ENCODE measurements at places on chromosomes 5 and 9.

GRCh38 chr9:69121155-69122081, 52.7 kb upstream of the TJP2 start:
- DNase-seq = peak; percentile 54

DNA sequence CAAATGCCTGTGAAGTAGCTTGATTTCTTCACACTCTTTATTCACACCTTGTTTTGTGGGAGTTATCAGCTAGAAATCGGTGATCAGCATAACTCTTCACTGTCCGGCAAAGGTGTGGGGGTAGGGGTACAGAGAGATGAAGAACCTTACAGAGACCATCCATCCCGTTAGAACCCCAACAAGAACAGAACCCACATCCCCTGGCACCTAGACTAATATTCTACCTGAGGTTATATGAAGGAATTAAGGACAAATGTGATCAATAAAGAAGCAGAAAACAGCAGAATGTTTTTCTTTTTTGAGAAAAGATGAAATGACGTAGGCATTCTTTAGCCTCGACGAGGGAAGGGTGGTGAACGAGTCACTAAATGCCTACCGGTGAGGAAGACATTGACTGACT, 44.7 kb downstream of the FANCC start:
- DNase-seq = no peak

DNA sequence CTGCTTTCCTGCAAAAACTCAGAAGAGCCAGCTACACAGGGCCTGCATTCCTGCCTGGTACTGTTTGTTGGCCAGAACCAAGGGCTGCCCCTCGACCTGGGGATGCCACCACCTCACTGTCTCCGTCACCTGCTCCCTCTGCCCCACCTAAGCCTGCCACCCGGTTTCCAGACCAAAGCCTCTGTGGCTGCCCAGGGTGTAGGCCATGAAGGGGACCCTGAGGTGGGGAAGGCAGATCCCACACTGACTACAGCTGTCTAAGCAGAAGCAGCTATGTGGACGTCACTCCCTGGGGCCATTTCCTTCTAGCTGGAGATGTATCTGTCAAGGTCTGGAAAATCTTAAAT, 35.8 kb downstream of the RASGEF1C start:
- no peak for DNase-seq

DNA sequence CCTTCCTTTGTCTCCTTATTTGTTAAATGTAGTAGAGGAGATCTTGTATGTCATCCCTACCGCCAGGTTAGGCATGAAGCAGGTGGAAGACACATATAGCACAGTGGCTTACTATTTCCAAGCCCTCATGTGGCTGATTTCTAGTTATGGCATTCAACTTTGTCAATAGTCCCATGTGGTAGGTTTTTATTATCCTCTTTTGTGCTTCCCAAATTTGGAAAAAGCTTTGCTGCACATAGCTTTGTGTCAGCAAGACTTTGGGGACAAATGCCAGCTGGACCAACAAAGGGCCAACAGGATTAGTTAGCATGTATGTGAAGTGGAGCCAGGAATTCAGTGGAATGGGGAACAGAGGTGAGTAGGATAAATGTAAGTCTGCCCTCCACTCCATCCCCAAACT, 276.3 kb downstream of the PSAT1 start:
- no peak for DNase-seq

DNA sequence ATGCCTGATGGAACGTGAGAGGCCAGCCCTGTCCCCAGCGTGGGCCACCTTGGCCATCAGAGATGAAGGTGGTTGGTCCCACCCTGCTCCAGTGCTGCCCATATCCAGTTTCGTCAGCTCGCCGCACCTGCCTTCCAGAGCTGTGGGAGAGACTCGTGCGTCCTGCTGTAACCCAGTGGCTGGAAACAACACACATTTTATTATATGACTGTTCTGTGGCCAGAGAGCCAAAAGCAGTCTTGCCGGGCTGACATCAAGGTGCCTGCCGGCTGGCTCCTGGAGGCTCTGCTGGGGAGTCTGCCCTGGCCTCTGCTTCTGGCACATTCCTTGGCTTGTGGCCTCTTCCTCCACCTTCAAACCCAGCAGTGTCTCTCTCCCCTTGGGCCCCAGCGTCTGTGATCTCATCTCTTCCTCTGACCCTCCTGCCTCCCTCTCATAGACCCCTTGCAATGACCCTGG, 94.7 kb downstream of the RXRA start:
- DNase-seq = no peak

DNA sequence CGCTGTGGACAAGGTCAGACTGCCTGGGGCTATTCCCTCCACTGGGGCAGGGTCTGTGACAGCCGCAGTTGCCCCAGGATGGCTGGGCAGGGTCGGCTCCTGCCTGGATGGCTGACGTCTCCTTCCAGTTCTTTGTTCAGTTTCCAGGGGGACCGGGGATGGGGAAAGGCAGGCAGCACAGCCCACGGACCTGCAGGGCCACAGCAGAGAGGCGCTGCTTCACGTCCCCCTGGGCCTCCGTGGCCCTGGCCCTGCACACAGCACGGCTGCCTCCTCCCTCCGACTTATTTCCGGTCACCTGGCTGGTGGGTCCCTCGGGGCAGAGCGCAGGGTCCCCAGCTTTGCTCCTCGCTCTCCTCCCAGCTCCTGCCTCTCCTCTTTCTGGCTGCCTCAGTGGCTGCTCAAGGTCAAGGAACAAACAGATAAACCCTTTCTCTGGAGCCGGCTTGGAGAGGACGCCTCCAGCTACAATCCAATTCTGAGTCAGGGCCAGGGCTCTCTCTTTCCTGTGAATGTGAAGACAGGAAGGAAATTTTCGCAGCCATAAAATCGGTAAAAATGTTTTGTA, 169.7 kb downstream of the C9orf50 start:
- DNase-seq = no peak

GRCh38 chr9:2583308-2584013, 38.1 kb upstream of the VLDLR start:
- no peak for DNase-seq

DNA sequence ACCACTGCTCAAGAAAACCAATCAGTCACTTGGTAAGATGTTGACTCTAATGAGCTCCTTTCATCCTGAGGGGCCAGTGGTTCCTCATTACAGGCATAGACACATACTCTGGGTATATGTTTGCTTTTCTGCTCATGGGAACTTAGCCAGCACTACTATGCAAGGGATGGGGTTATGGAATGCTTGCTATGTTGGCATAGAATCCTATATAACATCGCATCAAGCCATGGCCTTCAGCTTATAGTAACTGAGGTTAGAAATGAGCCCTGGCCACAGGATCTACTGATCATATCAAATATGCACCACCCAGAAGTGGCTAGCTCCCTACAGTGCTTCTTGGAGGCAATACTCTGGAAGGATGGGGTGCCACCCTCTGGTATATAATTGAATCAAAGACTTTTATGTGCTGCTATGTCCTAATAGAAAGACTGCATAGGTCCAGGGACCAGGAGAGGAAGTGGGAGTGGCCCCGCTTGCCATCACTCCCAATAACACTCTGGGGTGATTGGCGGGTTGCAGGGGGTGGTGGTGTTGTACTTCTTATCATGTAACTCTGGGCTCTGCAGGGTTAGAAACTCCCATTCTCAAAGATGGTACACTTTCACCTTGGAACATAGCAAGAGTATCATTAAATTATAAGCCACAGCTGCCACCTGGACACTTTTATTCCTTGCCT, 70.3 kb downstream of the ZNF366 start:
- DNase-seq = no peak

DNA sequence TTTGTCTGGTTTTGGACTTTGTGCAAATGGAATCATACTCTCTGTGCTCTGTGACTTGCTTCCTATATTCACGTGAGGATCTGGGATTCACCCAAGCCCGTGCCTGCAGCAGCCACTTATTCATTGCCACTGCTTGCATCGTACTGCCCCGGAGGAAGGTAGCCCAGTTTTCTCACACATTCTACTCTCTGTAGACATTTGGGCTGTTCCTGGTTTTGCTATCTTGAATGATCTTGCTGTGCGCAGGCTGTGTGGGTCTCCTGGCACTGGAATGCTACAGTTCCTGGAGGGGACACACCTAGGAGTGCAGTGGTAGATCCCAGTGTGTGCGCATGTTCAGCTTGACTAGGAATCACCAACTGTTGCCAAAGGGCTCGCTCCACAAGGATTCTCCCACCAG, 99.2 kb upstream of the BOD1 start:
- DNase-seq = no peak

DNA sequence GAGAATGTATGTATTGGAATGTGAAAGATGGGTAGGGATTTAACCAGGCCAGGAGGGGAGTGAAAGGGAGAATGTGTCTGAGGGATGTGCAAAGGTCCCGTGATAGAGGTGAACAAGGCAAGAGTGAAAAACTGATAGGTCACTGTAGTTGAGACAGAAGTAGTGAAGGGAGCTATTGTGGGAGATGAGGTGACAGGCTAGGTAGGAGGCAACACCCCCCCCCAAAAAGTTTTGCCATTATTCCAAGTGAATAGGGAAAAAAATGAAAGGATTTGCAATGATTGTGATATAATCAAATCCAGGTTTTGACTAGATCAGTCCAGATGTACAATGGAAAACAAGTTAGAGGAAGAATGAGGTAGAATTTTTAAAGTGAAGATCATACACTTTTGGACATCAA, 136.6 kb upstream of the GPR151 start:
- no peak for DNase-seq

DNA sequence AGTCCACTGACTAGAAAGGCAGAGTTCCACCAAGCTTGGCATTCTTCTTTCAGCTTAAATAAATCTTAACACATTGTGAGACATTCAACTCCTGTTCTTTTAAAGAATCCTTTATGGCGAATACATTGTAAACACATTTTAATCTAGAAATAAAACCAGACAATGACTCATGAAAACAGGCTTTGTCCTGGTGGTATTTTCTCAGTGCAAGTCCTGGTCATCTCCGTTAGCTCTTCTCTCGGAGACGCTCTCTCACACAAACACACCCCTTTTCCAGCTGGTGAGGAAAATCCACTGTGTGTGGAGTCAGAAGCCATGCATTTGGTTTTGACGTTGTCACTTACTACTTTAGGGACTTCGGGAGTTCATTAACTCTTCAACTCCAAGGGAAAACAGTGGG, 140.4 kb downstream of the AUH start:
- DNase-seq = no peak

- DNase-seq = no peak
These were observed 442.9 kb downstream of the RAB3C start for GRCh38 chr5:59025734-59026133.

DNA sequence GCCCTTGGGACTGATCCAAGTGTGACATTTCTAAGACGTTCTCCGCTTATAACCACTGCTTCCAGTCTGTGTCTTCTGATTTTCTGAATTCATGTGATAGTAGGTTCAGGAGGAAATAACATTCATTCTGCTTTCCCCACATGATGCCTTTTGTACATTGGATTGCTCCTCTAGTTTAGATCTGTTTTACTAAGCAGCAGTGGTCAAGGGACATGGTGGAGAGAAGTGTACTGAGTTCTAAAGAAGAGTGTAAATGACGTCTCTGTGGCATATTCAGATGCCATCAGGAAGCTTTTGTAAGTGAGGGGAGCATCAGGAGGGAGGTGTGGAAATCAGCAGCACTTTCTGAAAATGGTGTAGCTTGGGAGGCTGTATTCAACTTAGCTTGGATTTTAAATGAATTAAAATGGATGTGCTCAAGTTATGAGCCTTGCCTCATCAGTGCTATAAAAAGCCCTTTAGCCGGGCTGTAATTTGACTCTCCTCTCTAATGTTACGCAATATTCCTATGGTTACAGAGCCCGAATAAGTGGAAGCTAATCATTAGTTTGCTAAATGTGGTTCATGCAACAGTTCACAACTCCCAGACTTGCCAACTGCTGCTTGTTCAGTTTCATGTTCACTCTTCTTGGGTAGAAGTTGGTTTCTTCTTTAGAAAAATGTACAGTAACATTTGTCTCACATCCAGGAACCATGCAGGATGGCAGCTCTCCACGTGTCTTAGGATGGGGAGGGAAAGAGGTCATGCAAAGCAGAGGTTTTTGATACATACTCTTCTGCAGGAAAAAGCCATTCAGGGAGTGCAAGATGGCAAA, 281.3 kb downstream of the ARHGAP26 start:
- peak; percentile 63 for DNase-seq

DNA sequence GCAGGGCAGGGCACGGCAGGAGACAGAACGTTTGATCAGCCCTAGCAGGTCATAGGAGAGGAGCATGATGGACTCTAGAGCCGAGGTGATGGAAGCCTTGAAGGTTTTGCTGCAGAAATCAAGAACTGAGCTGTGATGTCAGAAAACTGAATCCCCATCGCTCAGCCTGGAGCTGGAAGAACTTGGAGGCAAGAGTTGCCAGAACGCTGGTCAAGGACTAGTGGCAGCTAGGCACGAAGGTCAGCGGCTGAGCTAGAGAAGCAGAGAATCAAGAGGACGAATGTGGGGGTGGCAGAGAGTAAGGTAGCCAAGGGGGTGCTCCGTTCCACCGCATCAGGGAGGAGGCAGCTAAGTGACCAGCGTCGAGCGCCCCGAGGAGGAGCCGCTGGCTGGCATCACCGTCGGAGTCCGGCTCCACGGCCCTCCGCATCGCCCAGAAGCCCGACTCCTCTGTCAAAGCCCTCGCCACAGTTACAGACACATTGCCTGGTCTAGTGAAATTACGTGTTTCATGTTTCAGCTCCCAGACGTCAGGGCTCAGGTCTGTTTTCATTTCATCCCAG, 1.2 kb upstream of the GALNT10 start:
- DNase-seq = no peak

GRCh38 chr5:132094393-132095076, 20.9 kb downstream of the CSF2 start:
- DNase-seq = peak; percentile 93

GRCh38 chr9:36928670-36929349, 105.3 kb downstream of the PAX5 start:
- peak; percentile 85 for DNase-seq

DNA sequence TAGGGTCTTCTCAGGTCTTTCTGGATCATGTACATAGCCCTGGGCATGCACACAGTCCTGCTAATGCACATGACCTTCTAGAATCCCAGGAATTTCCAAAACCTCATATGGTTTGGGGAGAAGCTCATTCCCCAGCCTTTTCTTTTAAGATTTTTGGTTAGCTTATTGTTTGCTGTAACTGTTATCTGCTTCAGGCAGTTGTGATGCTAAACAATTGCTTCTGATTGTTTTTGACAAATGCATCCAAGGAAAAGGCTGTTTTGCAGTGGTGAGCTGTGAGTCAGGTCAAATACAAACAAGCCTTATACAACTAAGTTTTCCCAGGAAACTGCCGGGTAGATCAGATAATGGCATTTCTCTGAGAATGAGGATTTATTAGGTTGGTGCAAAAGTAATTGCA, 32.7 kb downstream of the SMC5 start:
- no peak for DNase-seq

- no peak for DNase-seq
These were observed 25.1 kb downstream of the ACSL6 start for GRCh38 chr5:131986161-131986912.

GRCh38 chr5:154356958-154357357, 88.8 kb upstream of the SAP30L start:
- no peak for DNase-seq

DNA sequence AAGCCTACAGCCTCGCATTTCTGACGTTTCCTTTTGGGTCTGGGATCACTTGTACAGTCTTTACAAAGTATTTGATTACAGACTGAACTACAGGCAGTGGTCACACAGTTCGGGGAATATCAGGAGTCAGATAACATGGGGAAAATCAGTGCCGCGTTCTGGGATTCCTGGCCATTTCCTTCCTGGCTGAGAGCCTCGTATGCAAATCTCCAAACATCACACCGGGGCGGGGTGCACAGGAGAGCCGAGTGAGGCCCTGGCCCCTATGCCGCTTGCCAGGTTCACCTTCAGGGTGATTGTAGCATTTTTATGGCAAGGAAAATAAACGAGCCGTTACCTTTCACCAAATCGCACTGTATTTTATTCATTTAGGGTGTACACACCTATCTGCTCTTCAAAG, 29.6 kb upstream of the SLC9A3 start:
- peak; percentile 27 for DNase-seq

GRCh38 chr9:105007143-105007542, 79.2 kb upstream of the ABCA1 start:
- DNase-seq = peak; percentile 77
